ENCODE measurements at places on chromosomes 6 and 20.

- DNase-seq = no peak
Observed at GRCh38 chr6:95802978-95803377, 212.8 kb upstream of the FUT9 start.

DNA sequence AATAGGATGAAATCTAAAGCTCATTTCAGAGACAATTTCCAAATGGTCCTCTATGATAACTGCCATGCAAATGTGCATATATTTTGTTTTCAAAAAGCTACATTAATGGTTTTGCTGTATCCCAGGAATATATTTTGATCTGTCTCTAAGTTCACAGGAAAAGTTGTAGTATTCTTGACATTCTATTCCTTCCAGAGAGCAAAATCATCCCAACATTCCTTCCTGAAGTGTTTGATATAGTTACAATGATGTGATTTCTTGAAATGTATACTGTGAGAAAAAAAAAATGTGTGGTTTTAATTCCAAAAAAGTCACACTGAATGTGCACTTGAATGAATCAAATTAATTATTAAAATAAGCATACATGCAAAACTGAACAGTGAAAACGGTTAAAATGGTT lies 996.0 kb upstream of the CITED2 start:
- no peak for DNase-seq

DNA sequence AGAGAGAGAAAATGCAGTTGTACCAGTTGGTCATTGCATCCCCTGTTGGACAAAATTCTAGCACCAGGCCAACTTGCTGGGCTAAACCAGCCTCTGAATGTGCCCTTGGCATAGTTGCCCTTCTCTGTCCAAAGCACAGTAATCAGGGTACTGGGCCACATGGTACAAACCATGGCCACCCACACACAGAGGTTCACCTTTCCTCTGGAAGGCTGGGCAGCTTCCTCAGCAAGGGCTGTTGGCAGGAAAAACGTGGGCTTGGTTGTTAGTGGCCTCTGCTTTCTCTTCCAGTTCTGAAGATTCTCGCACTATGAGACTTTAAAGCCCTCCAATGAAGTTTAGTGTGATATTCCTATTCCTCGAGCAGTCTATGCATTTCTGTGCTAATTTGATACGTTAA lies 706 bp downstream of the DDO start:
- DNase-seq = no peak

GRCh38 chr6:26411751-26412150 lies 9.7 kb downstream of the BTN3A1 start:
- DNase-seq = no peak

Measured in CD4-positive, alpha-beta T cell treated with Interleukin-4 for 1 hour (primary cell).